ENCODE measurements at places on chromosomes 7 and 10. TPM values are rescaled to one million over a fixed set of nuclear protein-coding genes. Genes with fewer than 3 reads are reported as not detected.

Gene SFXN3
- total RNA-seq = 13.4 TPM

Gene NUPR2
- not detected for total RNA-seq

Gene MALRD1
- 0.47 TPM for total RNA-seq

DNA sequence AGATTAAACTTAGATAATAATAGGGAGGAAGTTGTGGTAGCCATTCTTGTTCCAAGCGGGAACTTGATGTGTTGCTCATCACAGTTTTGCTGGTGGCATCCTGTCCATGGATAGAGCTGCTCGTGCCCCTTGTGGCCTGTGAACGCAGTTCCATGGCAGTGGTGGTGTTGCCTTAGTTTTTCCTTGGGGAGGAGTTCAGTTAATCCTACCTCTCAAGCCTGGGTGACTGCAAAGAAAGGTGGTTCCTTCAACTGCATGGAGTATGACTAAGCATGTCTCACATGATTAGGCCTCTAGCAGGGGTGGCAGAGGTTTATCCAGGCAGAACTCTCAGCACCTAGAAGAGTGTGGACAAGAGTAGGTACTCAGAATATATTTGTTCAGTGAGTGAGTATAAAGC, 99.7 kb downstream of the MAPK8 start:
- H3K4me1 ChIP-seq = no peaks in the 10 kb centered on the region
- H3K27me3 ChIP-seq = no peaks in the 10 kb centered on the region
- peaks cover 16% of the 10 kb centered on the region for H3K36me3 ChIP-seq
- DNase-seq = no peak
- no peak overlapping the region for H3K4me3 ChIP-seq

GRCh38 chr10:62710182-62710581, 94.3 kb upstream of the ADO start:
- no peak for DNase-seq
- H3K4me1 ChIP-seq = no peaks in the 10 kb centered on the region
- H3K36me3 ChIP-seq = no peaks in the 10 kb centered on the region
- H3K4me3 ChIP-seq = no peak overlapping the region

GRCh38 chr7:3957472-3958108, 656.5 kb downstream of the SDK1 start:
- H3K4me1 ChIP-seq = no peaks in the 10 kb centered on the region
- DNase-seq = no peak
- no peak overlapping the region for H3K27ac ChIP-seq
- H3K27me3 ChIP-seq = no peaks in the 10 kb centered on the region
- no peaks in the 10 kb centered on the region for H3K36me3 ChIP-seq

DNA sequence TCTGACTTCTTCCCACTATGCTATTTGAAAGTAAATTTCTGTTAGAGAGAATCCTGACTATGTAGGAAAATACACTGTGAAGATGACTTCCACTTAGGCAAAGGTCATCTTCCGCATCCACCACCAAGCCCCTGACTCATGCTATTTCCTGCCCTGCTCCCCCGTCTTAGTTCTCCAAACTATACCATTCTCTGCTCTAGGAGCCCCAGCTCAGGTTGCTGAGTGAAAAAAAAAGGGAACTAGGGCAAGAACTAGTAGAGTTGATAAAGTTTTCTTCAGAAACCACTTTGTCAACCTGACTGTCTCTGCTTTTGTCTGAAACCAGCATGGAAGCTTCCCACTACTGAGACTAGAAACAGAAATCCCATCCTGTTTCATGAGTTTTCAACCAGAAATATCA, 96.9 kb downstream of the EVX1 start:
- H3K4me1 ChIP-seq = no peaks in the 10 kb centered on the region
- H3K36me3 ChIP-seq = no peaks in the 10 kb centered on the region
- H3K27ac ChIP-seq = no peak overlapping the region
- H3K27me3 ChIP-seq = peaks cover 32% of the 10 kb centered on the region
- DNase-seq = no peak

Measured in left ventricle myocardium inferior (tissue), 1 donor.